ENCODE measurements at places on chromosomes 5 and 9. TPM values are rescaled to one million over a fixed set of nuclear protein-coding genes. Genes with fewer than 3 reads are reported as not detected.

DNA sequence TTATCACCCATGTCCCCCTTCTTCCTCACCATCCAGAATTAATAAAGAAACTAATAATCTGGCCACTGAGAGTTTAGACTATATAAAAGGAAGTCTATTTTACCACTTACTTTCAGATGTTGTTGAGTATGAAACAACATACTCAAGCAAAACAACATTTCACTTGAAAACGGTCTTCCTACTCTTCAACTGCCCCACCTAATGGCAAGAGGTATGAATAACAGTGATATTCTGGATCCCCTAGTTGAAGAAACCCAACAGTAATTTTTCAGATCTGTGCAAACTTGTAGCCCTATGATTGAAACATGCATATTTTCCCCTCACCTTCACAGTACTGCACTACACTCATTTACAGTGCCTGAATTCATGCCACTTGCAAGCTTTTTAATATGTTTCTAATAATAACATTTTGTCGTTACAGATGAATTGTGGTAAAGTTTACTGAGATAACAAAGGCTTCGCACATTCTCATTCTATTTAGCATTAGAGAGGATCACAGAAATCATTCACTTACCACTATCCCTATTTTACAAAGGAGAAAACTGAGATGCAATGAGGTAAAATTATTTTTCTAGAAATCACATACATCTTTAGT is 267.9 kb upstream of the PDE4D start:
- no peaks in the 10 kb centered on the region for H3K27me3 ChIP-seq
- H3K27ac ChIP-seq = no peak overlapping the region
- no peaks in the 10 kb centered on the region for H3K36me3 ChIP-seq
- DNase-seq = no peak
- H3K4me3 ChIP-seq = no peak overlapping the region
- H3K4me1 ChIP-seq = no peaks in the 10 kb centered on the region

DNA sequence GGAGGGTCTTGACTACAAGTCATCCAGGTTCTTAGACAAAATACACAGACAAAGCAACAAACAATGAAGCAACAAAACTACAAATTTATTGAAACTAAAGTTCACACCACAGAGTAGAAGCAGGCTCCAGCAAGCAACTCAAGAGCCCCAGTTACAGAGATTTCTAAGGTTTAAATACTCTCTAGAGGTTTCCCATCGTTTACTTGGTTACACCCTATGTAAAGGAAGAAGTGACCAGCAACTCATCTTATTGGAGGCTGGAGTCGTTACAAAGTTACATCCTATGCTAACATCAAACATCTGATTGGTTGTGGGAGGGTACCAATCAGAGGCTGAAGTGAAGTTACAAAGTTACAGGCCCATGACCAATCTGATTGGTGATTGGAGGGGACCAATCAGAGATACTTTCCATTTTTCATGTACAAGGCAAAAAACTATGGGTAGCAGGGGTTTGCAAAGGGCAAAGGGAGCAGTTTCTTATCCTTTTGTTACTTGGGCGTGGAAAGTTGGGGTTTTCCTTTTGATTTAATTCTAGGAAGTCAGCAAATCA is 2292.6 kb upstream of the C9orf72 start:
- no peaks in the 10 kb centered on the region for H3K27me3 ChIP-seq
- no peak for DNase-seq
- no peak overlapping the region for H3K4me3 ChIP-seq
- H3K36me3 ChIP-seq = no peaks in the 10 kb centered on the region
- H3K4me1 ChIP-seq = no peaks in the 10 kb centered on the region

- no peak overlapping the region for H3K27ac ChIP-seq
- no peak overlapping the region for H3K4me3 ChIP-seq
- no peak for DNase-seq
- no peaks in the 10 kb centered on the region for H3K36me3 ChIP-seq
Observed at GRCh38 chr9:125902214-125902613, 155.0 kb downstream of the PBX3 start.

- peak; percentile 64 for DNase-seq
- H3K36me3 ChIP-seq = peaks cover 37% of the 10 kb centered on the region
- peak overlapping the region; percentile 77 for H3K4me3 ChIP-seq
- H3K27ac ChIP-seq = peak overlapping the region; percentile 94
- no peaks in the 10 kb centered on the region for H3K27me3 ChIP-seq
Observed at GRCh38 chr5:179732918-179733771, 523 bp downstream of the MAML1 start.

The FAM153A gene
- total RNA-seq = 3.7 TPM
